ENCODE measurements at places on chromosomes 11 and 22.

DNA sequence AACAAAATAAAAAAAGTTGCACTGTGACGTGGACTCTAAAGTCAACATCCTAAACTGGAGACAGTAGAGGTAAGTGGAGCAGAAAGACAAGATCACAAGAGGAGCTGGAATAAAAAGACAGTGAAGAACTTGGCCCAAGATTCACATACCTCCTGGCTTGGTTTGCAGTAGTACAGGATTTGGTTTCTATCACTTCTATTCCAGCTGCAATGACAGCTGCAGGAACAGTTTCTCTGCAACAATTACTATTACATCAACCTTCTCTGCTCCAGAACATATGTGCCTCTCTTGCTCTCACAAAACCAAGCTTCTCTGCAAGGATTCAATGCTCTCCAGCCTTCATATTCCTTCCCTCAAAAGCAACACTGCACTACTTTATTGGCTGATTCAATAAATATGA, 7.8 kb upstream of the KDM2A start:
- no peak for DNase-seq

DNA sequence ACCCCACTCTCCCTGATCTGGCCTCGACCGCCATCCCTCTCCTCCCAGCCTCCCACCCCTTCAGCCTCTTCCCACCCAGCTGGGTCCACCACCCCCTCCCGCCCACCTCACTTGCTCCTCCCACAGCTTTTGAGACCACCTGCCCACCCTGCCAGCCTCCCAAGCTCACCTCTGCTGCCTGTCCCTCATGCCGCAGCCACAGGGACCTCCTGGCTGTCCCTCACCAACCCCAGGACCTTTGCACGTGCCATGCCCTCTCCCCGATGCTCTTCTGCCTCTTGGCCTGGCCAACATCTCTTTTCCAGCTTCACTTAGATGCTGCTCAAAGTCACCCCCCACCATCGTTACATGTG, 6.5 kb downstream of the PNPLA5 start:
- no peak for DNase-seq

DNA sequence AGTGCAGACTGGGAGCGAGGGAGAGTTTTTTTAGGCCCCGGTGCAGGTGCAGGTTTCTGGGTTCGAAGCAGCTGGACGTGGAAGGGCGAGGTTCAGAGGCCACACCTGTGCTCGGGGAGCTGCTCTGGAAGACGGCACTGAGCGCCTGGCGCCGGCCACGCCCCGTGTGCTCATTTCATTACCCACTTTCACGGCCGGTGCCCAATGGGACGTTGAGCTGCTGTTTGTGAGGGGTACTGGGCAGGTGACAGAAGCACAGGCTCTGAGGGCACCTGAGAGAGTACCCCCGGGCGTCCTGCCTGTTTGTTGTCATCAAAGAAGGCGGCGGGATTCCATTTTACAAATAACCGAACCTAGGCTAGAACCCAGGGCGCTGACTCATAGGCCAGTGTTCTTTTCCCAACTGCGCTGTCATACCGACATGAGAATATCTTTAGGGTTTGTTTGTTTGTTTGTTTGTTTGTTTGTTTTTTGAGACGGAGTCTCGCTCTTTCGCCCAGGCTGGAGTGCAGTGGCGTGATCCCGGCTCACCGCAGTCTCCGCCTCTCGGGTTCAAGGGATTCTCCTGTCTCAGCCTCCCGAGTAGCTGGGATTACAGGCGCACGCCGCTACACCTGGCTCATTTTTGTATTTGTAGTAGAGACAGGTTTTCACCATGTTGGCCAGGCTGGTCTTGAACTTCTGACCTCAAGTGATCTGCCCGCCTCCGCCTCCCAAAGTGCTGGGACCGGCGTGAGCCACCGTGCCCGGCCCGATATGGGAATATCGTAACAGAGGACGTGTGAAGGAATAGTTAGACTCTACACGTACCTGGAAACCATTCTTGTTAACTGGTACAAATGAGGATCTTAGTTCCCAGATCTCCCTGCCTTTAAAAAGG, 16.6 kb upstream of the SPTBN2 start:
- no peak for DNase-seq

- DNase-seq, result no peak
Measured at GRCh38 chr11:280706-281485, 2.7 kb downstream of the NLRP6 start.

- no peak for DNase-seq
Measured at GRCh38 chr11:86162239-86162638, 82.3 kb upstream of the EED start.

DNA sequence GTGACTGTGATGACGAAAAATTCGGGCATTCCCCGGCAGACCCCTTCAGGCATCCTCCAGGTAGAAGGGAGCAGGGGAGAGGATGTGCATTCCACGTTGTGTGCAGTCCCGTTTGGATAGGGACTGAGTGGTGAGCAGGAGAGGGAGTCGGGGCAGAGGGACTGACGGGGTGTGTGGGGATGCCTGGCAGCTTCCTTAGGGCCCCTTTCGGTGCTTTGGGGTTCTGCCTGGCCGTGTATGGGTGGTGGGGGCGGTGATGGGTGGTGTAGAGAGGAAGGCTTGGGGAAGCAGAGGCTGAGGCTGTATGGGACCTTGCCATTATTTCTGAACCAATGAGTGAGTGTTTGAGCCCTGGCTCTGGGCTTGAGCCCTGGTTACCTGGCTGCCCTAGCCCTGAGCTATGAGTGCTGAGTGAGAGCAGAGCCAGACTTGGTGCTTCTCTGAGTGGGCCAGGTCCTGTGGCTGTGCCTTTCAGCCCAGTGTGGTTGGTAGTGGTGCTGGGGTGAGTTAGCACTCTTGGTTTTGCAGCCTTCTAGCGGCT, 914 bp downstream of the INPPL1 start:
- no peak for DNase-seq

DNA sequence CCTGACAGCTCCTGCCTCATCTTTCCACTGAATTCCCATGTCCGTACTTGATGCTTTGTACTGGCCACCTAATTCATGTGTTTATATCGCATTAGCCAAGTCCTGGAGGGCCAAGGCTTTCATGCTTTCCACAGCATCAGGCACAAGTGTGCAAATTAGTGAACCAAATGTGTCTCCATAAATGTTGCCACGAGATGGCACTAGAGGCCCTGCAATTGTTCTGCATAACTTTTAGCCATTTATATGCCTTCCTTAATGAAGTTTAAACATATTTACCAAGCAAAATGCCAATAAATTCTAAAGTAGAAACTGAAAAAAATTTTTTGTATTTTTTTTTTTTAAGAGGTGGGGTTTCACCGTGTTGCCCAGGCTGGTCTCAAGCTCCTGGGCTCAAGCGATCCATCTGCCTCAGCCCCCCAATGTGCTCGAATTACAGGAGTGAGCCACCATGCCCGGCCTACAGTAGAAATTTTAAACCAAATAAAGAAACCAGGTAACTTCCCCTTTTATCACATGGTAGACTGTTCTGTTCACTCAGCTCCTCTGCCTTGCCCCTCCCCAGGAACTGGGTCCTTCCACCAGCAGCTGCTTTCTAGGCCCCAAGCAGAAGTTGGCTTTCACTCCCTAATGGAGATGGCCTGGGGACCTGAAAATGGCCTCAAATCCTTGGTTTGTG, 20.8 kb upstream of the IL18BP start:
- peak; percentile 73 for DNase-seq

- DNase-seq, result peak; percentile 75
Measured at GRCh38 chr22:35369996-35370395, 10.9 kb upstream of the HMOX1 start.

GRCh38 chr11:12810568-12810894, 136.3 kb downstream of the TEAD1 start:
- DNase-seq, result no peak

DNA sequence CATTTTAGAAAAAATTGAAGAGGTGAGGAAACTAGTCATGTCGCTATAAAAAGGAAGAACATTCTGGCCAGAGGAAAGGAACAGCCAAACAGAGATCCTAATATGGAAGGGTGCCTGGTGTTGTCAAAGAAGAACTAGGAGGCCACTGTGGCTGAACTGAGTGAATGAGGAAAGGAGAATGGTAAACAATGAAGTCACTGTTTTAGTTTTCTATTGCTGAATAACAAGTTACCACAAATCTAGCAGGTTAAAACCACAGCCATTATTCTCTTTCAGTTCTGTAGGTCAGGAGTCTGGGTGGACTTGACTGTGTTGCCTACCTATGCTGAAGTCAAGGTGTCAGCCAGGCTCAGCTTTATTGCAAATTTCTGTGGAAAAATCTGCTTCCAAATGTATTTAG, 549.3 kb upstream of the CCDC90B start:
- DNase-seq, result no peak

DNA sequence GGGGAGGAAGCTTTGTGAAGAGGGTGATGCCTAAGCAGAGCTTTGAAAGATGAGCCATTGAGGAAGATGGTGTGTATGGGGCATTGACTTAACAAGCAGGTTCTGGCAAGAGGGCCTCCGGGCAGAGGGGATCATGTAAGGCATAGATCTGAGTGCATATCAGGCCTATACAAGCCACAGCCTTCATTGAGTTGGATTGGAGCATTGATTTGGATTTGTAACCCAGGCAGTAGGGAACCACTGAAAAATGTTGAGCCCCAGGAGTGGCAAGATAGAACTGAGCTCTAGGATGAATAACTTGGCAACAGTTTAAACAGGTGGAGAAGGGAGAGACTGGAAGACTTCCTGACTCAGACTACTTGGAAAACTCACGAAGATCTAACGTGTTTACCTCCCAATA, 21.4 kb downstream of the PANX1 start:
- DNase-seq, result no peak

GRCh38 chr11:8934742-8935488, 2.2 kb upstream of the C11orf16 start:
- DNase-seq, result peak; percentile 55

- no peak for DNase-seq
Measured at GRCh38 chr11:66762088-66762487, 33.1 kb upstream of the SPTBN2 start.

GRCh38 chr22:36331912-36332622, 55.7 kb downstream of the MYH9 start:
- no peak for DNase-seq

GRCh38 chr11:63080682-63081081, 63.3 kb downstream of the SLC22A24 start:
- DNase-seq, result no peak

DNA sequence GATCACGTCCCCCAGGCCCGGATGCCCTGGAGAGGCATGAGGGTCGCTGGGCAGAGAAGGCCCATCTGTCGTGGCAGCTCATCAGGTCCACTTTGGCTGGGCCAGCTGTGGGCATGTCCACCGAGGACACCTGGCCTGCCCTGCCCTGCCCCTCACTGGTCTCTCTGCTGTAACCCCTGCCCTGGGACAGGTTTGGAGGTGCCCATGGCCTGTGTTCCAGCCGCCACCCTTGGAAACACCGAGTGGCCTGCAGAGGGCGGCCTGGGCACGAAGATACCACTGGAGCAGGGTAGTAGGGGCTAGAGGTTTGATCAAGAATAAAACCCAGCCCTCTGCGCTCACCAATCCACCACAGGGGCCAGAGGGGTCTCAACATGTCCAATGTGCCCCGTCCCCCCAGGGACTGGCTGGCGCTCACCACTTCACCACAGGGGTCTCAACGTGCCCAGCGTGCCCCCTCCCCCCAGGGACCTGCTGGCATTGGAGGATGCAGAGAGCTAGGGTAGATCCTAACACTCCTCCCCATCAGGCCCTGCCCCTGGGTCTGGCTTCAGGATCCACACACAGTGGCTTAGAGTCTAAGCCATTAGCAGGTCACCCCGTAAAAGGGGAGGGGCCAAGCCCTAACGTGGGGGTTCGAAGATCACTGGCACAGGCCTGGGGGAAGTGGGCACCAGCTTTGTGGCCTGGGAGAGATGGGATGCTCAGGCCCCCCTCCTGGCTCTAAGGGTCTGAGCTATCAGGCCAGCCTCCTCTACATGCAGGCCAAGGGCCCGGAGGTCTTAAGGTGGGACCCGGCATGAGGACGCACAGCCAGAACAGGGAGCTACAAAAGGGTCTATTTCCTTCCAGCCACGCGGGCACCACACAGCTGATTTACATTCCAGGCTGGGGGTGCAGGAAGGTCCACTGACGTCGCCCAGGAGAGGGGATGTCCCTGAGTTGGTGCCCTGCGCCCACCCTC, 1.3 kb upstream of the HDAC10 start:
- DNase-seq, result peak; percentile 29

DNA sequence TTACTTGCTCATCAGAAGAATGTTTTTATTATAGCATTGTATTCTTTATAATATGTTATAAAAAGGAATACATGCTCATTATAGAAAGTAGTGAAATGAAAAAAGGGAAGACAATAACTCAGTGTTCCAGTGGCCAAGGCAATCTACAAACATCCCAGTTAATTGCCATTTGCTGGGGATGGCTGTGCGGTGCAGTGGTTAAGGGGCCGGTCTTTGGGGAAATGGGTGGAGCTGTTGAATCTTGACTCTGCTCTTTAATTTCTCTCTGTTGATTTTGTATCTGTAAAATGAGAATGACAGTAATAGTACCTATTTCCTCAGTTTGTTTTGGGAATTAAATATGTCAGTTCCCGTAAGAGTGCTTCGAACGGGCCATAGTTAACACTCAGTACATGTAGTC, 212.7 kb upstream of the TBCEL start:
- DNase-seq, result no peak

- DNase-seq, result no peak
Measured at GRCh38 chr22:24471570-24471969, 23.6 kb upstream of the UPB1 start.

DNA sequence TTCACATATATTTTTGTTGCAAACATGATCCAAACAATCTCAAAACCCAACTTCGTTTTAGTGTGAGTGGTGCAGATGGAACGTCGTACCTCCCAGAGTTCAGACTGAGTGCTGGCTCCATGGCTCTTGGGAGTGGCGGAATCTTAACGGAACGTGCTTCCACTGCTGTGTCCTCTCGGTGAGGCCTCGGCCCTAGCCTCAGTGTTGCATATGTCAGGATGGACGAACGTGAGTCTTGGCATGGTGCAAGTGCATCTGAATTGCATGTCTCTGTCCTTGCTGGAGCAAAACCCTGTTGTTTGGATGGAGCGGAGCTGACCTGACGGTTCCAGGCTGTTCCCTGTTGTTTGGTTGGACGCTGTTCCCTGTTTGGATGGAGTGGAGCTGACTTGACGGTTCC, 306.8 kb downstream of the TBC1D22A start:
- DNase-seq, result no peak

DNA sequence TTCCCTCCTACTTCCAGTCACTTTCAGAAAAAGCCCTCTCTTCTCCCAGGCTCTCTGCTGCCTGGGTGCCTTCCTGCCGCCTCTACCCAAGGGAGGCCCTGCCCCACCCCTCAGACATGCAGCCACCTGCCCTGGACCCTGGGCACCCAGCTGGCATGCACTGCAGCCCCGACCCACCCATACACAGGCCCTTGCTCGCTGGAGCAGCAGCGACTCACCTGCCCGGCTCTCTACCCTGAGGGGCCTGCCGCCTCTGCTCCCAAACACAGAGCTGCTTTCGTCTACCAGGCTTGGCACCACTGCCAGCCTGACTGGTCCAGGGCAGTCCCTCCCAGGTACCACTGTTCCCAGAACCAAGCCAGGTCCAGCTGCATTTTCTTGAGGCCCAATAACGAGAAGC, 1.2 kb upstream of the TSSK2 start:
- no peak for DNase-seq

DNA sequence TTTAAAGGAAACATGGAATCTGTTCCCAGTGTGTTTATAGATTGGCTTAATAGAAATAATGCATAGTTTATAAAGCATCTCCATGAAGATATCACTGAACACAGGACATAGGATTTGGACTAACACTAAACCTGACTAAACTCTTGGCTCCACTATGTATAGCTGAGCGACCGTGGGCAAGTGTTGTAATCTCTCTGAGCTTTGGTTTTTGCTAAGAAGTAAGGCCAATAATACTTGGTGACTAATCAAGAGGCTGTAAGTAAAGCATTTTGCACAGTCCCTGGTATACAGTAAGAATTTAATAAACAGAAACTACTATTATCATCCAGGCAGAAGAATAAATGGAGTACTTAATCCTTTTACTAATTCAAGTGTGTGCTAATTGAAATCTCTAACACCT, 125.5 kb upstream of the MTMR2 start:
- DNase-seq, result no peak
